Stimulated activated CD8-positive, alpha-beta memory T cell treated with anti-CD3 and anti-CD28 coated beads, Interleukin-15, amount 100 ng/mL, for 24 hours (primary cell): ENCODE measurements at places on chromosomes 2 and 18.

DNA sequence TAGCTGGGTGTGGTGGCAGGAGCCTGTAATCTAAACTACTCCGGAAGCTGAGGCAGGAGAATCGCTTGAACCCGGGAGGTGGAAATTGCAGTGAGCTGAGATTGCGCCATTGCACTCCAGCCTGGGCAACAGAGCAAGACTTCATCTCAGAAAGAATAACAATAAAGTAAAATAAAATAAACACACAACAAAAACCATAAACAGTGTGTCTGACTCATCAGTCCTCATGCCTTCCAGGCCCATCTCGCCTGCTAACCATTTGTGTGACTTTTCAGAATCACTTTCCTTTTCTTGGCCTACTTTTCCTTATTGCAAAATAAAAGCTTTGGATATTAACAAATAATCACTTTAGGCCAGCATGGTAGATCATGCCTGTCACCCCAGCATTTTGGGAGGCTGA is 42.0 kb upstream of the ASXL2 start:
- DNase-seq, result no peak

- DNase-seq, result no peak
Observed at GRCh38 chr2:74884118-74884762, 50.3 kb downstream of the HK2 start.

DNA sequence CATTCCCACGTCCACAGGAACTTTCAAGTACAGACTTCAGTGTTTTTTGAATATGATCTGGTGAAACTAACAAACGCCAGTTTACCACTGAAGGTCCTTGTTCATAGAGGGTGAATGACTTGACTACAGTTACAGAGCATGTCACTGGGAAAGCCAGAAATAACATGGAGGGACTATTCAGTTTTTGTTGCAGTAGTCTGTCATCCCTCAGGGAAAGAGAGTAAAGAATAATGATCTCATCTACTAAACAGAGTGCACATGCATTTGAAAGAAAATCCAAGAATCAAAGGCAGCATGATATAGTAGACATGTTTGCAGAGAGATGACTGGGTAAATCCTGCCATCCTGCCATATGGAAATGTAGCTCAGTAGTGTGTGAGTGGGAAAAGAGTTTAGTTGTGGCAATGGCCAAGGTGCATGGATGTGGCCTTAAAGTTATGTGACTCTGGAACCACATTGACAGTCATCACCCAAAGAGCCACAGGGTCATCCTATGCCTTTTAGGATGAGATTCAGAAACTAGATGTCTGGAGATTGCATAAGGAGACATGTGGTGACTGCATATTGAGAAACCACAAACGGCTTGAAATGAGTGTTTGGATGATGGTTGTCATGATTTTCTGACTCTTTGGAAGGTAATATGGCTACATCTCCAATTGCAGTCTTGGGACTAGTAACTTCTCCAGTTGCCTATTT is 125.3 kb upstream of the ZEB2 start:
- DNase-seq, result no peak

GRCh38 chr2:222731201-222731621 is 59.8 kb downstream of the MOGAT1 start:
- no peak for DNase-seq

DNA sequence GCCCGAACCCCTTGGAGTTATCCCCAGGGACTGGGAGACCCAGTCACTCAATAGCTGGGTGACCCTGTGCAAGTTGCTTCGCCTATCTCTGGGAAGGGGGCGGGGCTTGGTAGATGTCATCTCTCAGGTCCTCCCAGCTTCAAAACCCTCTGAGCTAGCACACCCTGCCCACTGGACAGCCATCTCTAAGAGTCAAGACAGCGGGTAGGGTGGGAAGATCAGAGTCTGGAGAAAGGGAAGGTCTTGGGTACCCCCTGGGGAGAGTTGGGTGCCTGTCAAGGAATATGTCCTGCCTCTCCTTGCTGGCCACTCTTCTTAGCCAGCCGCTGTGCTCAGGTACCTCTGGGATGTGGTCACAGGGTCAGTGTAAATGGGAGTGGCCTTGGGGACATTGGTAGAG is 8.0 kb downstream of the GLI2 start:
- no peak for DNase-seq
